ENCODE measurements at places on chromosomes 2 and 18.
A peak's percentile ranks its signal among the peaks of the same experiment; 100 is the strongest.

- no peak for DNase-seq
- no peaks in the 10 kb centered on the region for H3K27me3 ChIP-seq
- H3K4me1 ChIP-seq: no peaks in the 10 kb centered on the region
These were observed 14.9 kb downstream of the TYW5 start for GRCh38 chr2:199940373-199940772.

DNA sequence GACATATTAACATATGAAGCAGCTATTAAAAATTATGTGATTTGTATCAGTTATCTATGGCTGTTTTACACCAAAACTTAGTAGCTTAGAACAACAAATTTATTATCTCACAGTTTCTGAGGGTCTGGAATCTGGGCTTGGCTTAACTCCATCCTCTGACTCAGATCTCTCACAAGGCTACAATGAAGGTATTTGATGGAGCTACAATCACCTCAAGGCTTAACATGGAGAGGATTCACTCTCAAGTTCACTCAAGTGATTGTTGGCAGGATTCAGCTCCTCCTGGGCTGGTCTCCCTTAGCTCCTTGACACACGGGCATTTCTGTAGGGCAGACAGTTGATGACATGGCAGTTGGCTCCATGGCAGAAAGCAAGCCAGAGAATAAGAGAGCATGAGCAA lies 133.0 kb upstream of the SLC14A2 start:
- no peak overlapping the region for H3K27ac ChIP-seq
- H3K36me3 ChIP-seq: no peaks in the 10 kb centered on the region
- no peak for DNase-seq
- peaks cover 5% of the 10 kb centered on the region for H3K4me1 ChIP-seq
- no peak overlapping the region for H3K4me3 ChIP-seq

DNA sequence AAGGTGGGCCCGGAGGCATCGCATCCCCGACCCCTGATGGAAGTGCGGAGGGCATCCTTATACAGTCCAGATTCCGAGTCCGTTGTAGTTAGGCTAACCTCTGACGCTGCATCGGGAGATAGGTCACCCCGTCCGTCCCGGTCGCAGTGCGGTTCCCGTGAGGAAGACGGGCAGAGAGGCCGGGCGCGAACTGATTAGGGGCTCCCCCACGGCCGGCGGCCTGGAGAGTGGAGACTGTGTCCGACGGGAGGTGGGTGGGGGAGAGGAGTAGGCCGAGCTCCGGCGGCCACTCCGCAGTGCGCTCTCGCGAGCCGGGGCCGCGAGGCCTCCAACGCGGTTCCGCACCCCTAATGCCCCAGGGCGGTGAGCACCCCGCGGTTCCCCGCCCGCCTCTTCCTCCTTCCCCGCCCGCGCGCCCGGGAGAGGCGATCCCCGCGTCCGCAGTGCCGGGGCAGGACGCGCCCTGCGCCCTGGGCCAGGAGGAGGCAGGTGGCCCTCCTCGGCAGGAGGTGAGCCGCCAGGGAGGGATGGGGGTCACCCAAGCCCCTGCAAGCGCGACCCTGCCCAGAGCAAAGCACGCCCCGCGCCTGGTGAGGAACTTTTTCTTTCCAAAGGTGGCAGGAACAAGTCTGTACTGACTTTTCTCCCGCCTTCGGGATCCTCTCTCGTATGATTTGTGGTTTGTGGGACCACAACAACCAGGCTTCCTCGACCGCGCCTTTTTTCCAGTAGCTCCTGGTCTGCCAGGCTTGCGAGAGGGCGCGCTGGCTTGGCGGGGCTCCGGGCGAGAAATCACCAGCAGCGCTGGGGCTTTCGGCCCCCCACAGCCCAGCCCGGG lies 1.4 kb upstream of the SP5 start:
- peaks cover 2% of the 10 kb centered on the region for H3K36me3 ChIP-seq
- peaks cover 55% of the 10 kb centered on the region for H3K4me1 ChIP-seq
- H3K27ac ChIP-seq: no peak overlapping the region

- no peak overlapping the region for H3K4me3 ChIP-seq
- H3K4me1 ChIP-seq: no peaks in the 10 kb centered on the region
- H3K27ac ChIP-seq: no peak overlapping the region
These were observed 35.0 kb downstream of the SUMO1 start for GRCh38 chr2:202203348-202203747.

DNA sequence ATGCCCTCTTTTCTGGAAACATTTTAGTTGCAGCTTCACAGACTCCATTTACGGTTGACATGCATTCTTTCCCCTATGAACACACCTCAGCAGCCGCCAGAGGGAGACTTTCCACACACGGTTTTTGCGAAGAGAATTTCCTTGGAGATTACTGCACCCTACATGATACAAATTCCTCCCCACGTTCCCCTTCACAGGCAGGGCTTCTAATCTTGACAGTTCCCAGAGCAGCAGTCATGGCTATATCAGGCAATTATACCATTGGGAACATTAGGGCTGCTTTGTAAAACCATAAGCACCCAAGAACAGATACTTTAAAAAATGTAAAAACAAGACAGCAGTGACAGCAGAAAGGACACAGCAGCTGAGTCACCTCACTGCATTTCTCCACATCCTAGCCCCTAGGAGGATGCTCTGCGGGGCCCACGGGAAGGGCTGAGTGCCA lies 253.8 kb downstream of the TGIF1 start:
- H3K27me3 ChIP-seq: no peaks in the 10 kb centered on the region
- no peaks in the 10 kb centered on the region for H3K36me3 ChIP-seq
- peaks cover 8% of the 10 kb centered on the region for H3K4me1 ChIP-seq
- peak overlapping the region; percentile 39 for H3K27ac ChIP-seq
- peak; percentile 65 for DNase-seq
- H3K4me3 ChIP-seq: no peak overlapping the region

Data from WTC11 (cell line).